ENCODE measurements at places on chromosomes 7 and 10.

GRCh38 chr10:105284476-105285215 lies 643.6 kb downstream of the SORCS3 start:
- DNase-seq = no peak

GRCh38 chr7:84256571-84256971 lies 62.0 kb upstream of the SEMA3A start:
- no peak for DNase-seq

DNA sequence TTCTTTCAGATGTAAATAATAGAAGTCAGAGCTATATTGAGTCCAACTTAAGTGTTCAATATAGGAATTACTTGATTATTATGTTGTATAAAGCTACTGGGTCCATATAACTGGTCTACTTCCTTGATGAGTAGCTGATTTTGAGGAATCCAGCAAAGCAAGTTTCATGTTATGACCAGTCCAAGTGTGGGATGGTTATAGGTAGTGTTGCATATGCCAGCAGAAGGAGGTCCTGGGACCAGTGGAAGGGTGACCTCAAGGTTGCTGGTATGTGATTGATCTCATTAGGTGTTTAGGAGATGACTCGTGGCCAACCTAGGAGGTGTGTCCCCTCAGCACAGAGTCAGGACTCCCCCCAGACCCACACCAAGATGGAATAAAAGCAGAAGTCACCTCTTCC lies 551.5 kb downstream of the KCNMA1 start:
- no peak for DNase-seq

- no peak for DNase-seq
Measured at GRCh38 chr7:138809346-138809745, 11.3 kb upstream of the ATP6V0A4 start.

- no peak for DNase-seq
Measured at GRCh38 chr7:116689790-116690259, 17.8 kb downstream of the MET start.

GRCh38 chr10:110353244-110354119 lies 48.8 kb upstream of the SMNDC1 start:
- DNase-seq = no peak

DNA sequence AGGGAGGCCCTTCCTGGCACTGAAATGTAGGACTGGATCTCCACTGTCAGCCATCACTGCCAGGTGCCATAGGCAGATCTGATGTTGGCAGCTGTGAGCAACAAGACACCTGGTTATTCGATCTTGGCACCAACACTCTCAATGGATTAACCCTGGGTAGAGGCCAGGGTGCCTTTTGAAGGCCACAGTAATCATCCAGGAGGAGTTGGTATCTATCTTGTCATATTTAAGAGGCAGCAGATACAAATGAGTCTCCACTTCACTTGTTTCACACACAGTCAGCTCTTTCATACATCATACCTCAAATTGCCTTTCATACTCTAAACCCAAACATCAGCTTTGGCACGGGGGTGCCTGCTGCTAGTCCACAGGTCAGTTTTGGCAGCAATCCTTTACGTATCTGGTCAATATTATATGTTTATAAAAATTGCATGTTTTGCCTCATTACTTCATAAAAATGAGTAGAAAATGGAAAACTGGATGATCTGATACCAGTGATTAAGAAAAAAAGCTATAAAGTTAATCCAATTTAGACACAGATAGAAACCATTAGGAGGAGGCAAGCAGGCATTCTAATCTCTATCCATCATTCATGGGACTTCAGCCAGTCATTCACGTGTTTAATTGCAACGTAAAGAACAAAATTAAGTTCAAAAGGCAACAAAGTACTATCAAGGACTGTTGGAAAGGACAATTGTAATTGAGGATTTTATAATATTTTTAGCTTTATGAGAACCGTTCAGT lies 12.7 kb upstream of the CACUL1 start:
- DNase-seq = no peak

- no peak for DNase-seq
Measured at GRCh38 chr7:108408296-108408991, 47.8 kb downstream of the NRCAM start.

DNA sequence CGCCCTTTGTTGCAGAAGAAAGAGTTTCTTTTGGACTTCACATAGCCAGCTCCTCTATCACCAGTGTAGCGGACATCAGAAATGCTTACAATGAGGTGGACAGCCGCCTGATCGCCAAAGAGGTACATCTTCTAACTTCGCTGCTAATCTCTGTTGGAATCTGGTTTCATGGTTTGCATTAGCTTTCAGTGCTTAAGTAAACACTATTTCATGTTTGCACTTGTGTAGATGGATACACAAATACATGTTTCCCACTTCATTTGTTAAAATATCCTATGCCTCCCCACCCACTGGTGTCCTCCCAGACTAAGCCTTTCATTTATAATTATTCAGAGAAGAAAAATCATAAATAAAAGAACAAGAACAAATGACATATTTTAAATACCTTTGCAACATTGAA lies 103.9 kb downstream of the WDFY4 start:
- DNase-seq = no peak

DNA sequence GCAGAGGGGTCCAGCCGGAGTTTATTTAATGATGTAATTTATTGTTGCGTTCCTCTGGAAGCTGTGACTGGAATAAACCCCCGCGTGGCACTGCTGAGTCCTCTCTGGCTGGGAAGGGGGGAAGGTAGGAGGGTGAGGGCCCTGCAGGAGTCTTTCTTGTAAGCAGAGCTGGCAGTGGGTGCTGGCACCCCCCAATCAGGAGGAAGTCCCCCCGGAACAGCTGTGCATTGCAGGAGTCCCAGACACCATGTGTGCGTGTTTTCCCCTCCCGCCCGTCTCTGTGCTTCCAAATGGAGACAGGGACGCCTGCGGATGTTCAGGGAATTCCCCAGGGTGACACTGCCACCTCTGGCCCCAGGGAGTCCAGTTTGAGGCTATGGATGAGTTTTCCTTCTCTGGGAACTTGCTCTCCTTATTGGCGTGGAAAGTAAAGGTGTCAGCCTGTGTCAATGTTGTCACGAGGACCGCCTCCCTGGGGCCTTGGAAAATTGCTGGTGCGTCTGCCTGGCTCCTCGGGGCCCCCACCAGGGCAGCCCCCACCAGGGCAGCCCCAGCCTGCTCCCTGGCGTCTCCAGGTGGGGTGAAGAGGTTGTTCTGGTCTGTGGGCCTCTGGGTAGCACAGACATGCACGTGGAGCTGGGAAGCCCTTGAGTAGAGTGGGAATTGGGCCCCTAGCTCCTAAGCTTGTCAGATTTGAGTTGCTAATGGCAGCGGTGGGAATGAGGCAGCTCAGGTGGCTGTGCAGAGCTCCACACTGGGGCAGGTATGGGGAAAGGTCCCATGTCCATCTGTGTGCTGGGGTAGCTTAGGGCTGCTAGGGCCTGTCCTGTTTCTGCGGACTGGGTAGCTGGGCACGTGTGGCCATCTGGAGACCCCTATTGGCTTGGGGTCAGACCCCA lies 2.7 kb downstream of the FZD9 start:
- no peak for DNase-seq

- DNase-seq = no peak
Measured at GRCh38 chr7:143289421-143289820, 1.3 kb downstream of the CASP2 start.

DNA sequence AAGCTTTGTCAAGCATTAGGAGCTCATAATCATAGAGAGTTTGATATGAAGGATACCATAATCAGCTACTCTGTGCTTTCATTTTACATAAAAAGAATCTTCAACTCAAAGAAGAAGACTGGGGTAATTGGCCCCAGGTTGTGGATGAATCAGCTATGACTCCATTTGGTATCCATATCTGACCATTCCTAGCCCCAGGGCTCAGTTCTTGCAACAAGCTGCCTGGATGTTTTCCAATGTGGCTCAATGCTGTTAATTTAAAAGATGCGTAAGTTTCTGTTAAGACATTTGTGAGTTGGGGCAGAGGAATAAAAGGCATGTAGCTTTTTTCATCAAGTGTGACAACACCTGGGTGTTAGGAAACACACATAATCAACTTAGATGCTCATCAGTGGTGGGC lies 951.1 kb downstream of the NRG3 start:
- DNase-seq = no peak

DNA sequence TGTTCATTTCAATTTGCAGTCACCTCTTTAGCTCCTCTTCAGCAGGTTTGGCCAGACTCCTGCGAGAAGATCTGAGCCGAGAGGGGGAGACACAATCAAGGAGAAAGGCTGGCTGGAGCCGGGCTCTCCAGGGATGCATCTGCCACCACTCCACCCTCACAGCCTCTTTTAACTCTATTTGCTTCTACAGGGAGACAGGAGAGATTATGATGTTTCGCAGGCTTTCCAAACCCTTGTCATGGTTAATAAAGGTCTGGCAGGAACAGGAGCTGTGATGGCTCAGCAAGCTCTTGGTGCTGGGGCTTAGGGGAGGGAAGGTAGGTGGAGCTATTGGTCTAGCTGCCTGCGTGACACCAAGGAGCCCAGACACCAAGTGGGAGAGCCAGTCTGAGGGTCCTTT lies 448.1 kb upstream of the PODXL start:
- DNase-seq = peak; percentile 48
